ENCODE measurements at places on chromosomes 11 and 22. TPM values are rescaled to one million over a fixed set of nuclear protein-coding genes. Genes with fewer than 3 reads are reported as not detected.

UPK3A gene
- not detected for total RNA-seq

GGT5 gene
- total RNA-seq: 13.4 TPM

RIMBP3B gene
- 0.13 TPM for total RNA-seq

OR10D3 gene
- not detected for total RNA-seq

PDGFD gene
- 4.5 TPM for total RNA-seq

CRYBA4 gene
- not detected for total RNA-seq

OR10A2 gene
- total RNA-seq: not detected

KCNK4 gene
- total RNA-seq: not detected

ACR gene
- not detected for total RNA-seq

All from suprapubic skin (tissue), 4 donors.